ENCODE measurements at places on chromosomes 16 and 17. TPM values are rescaled to one million over a fixed set of nuclear protein-coding genes. Genes with fewer than 3 reads are reported as not detected.

- no peak for DNase-seq
Observed at GRCh38 chr17:78144736-78145641, 1.2 kb upstream of the C17orf99 start.

DNA sequence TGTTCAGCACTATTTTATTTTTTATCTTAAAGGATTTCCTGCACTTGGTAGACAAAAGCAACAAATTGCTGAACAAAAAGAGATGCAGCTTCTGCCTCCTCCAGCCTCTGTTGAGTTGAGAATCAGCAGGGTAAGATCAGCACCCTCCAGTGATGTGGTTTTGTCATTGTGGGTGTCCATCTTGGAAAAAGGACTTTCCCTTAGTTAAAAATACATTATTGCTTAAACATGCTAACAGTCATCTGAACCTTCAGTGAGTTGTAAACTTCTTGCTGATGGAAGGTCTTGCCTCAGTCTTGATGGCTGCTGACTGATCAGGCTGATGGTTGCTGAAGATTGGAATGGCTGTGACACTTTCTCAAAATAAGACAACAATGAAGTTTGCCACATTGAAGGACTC lies 101.2 kb downstream of the PHKB start:
- no peak for DNase-seq

DNA sequence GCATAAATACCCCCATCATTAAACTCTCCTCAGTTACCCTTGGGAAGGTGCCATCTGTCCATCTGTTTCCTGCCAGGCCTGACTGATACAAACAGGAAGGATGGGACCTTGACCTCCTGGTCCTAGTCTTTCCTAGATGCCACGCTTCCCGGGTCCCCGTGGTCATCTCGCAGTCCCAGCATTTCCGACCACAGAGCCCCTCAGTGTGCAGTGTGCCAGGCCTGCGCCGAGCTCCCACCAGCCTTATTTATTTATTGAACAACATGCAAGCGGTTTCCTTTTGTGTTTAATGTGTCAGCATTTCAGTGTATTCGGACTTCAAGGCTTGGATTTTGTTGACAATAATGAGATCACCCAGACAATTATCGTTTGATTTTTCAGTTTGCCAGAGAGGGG lies 45.6 kb upstream of the NKD1 start:
- no peak for DNase-seq

Gene RPS6KB1
- 43.3 TPM for polyA plus RNA-seq

DNA sequence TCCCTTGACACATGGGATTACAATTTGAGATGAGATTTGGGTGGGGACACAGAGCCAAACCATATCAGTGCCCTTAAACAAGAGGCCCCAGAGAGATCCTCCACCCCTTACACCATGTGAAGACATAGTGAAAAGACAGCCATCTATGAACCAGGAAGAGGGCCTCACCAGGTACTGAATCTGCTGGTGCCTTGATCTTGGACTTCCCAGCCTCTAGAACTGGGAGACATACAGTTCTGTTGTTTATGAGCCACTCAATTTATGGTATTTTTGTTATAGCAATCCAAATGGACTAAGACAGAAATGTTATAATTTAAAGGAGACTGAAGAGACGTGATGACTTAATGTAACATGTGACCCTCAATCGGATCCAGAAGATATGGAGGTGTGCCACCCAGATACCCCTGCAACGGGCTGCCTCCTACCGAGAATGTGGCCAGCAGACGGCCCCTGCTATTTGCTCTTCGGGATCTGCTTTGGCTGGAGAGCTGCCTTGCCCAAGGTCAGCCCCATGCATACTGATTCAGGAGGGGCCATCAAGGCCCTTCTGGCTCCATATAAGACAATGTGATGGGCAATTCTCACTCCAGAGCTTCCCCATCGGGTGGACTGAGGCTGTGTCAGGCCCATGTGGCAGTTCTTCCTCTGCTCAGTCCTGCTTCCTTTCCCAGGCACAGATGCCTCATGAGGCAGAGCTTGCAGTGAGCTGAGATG lies 80.6 kb downstream of the NETO2 start:
- no peak for DNase-seq

DNA sequence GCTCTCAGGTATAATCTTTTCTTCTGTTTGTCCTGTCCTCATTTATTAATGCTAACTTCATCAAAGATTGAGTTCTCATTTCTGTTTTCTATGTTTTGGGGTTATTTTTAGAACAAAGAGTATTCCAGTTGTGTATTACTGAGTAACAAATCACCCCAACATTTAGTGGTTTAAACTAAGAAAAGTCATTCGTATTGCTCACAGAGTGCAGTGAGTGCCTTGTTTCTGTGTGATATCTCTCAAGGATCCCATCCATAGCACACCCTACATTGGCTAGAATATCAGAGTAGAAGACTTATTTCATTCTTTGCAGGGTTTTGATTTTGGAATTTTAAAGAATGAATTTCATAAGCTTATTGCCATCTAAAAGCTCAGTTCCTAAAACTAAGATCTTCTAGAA lies 72.1 kb downstream of the VMP1 start:
- no peak for DNase-seq

Measured in right renal pelvis (tissue), 4 donors.